ENCODE measurements at places on chromosomes 1 and 21. TPM values are rescaled to one million over a fixed set of nuclear protein-coding genes. Genes with fewer than 3 reads are reported as not detected.

DNA sequence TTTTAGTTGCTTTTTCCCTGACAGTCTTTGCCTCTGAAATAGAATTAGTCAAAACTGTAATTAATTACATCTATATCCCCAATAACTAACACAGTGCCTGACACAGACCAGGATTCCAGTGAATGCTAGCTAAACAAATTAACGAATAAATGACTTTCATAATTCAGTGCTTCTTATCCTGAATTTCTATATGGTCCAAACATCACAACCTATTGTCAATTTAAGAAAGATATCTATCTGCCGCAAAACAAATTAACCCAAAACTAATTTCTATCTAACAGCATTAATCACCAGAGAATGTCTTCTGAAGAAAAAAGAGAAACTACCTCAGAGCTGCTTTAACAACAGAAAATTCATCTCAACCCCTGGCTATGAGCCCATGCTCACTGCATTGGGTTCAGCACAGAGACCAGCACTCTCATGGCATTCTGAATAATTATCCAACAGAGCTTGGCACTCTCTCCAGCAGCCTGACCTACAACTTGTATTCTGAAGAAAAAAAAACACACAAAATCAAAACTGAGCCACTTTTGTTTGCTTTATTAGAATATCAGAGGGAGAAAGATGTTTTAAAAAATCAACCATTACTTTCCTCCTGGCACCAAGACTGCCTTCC, 547.3 kb upstream of the BEND5 start:
- no peak overlapping the region for H3K4me3 ChIP-seq
- no peak for DNase-seq
- H3K27me3 ChIP-seq = no peaks in the 10 kb centered on the region
- no peaks in the 10 kb centered on the region for H3K36me3 ChIP-seq
- H3K4me1 ChIP-seq = no peaks in the 10 kb centered on the region
- H3K27ac ChIP-seq = no peak overlapping the region

DNA sequence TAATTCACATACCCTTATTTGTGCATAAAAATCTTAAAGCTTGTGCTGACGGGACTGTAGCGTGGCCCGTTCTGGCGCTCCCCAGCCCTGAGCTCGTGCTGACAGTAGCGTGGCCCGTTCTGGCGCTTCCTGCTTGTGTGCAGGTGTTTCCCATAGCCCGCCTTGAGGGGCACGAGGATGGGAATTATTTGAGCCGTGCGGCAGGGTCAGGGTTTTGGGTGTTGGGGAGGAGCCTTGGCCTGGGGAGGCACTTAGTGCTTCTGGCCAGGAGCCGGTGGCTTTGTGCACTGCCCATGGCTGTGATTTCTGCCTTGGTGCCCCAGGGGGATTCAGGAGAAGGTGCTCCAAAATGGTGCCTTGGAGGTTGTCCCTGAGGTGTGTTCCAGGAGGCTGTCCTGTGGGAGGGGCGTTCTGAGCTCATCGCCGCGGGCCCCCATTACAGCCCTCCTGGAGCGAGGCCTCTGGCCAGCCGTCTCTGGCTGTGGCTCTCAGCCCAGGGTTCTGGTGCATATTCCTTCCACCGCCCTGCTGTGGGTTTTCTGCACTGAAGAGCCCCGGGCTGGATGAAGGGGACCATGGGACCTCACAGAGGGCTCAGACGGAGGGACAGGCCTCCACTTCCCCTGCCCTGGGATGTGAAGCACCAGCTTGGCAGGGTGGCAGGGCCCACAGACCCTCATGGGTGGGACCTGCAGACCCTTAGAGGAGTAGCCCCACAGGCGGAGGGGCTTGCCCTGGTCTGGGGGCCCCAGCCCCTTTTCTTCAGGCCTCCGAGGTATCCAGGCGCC, 6.6 kb downstream of the SLX9 start:
- peaks cover 4% of the 10 kb centered on the region for H3K36me3 ChIP-seq
- no peak overlapping the region for H3K27ac ChIP-seq
- no peaks in the 10 kb centered on the region for H3K27me3 ChIP-seq
- H3K4me1 ChIP-seq = peaks cover 18% of the 10 kb centered on the region
- no peak for DNase-seq

GRCh38 chr21:16768096-16768495, 744.7 kb upstream of the CXADR start:
- no peaks in the 10 kb centered on the region for H3K27me3 ChIP-seq
- no peak overlapping the region for H3K4me3 ChIP-seq
- H3K36me3 ChIP-seq = no peaks in the 10 kb centered on the region
- no peaks in the 10 kb centered on the region for H3K4me1 ChIP-seq
- DNase-seq = no peak

DNA sequence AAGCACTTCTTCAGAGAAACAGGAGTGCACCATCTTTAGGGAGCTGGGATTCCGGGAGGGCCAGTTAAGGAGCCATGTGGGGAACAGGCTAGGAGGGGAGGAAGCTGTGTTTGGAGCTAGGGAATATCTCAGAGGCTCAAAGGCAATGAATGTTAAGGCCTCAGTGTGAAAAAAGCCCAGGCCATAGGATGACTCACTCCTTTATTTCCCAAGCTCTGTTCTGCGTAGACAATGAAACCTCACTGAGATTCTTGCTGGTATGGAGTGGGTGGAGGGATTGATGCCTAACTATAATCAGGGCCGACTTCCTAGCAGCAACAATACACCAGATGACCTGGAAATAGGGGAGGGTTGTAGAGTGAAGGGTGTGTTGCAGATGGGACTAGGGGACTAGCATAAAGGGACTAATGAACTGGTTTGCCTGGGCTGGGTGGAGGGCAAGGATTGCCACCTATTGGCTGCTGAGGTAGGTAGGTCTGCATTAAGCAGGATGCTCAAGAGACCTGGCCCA, 2.1 kb downstream of the GNAT2 start:
- no peak for DNase-seq
- H3K4me3 ChIP-seq = peak overlapping the region; percentile 33
- no peaks in the 10 kb centered on the region for H3K27me3 ChIP-seq
- H3K36me3 ChIP-seq = peaks cover 4% of the 10 kb centered on the region
- peak overlapping the region; percentile 96 for H3K27ac ChIP-seq
- H3K4me1 ChIP-seq = peaks cover 47% of the 10 kb centered on the region

DNA sequence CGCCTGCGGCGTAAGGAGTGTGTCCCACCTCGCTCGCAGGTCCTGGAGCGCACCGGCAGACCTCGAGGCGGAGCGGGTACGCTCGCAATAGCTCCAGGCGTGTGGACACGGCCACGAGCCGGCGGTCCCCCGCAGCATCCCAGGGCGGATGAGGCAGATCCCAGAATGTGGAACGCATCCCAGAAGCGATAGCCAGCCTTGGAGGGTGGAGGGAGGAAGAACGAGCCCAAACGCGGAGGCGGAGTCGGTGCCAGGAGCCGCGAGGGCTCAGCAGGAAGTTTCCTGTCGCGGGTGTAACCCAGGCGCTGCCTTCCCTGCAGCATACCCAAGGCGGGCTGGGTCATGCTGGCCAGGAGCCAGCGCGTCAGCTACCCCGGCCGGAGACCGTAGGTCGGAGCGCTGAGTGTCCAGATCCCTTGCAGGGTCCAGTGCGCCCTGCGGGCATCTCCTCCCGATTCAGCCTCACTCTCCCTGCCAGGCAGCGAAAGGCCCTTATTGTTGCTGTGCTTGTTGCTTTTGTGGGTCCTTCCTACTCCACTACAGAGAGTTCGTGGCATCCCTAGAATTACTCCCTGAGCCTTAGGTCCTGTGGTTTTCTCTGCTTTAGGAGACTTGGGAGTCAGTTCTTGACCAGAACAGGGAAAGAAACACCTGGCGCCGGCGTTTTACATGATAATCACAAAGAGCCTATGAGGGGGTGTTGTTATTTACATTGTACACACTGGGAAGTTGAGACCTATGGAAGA, 27.7 kb downstream of the STYXL2 start:
- peaks cover 44% of the 10 kb centered on the region for H3K27me3 ChIP-seq
- peak overlapping the region; percentile 59 for H3K27ac ChIP-seq
- no peak for DNase-seq
- H3K4me3 ChIP-seq = peak overlapping the region; percentile 86
- peaks cover 6% of the 10 kb centered on the region for H3K4me1 ChIP-seq

- DNase-seq = no peak
- no peaks in the 10 kb centered on the region for H3K27me3 ChIP-seq
- H3K4me1 ChIP-seq = no peaks in the 10 kb centered on the region
- no peaks in the 10 kb centered on the region for H3K36me3 ChIP-seq
- no peak overlapping the region for H3K27ac ChIP-seq
These were observed 121.6 kb downstream of the RGS7 start for GRCh38 chr1:241235256-241235897.

GRCh38 chr1:188499690-188500089, 1670.9 kb downstream of the PLA2G4A start:
- H3K4me1 ChIP-seq = no peaks in the 10 kb centered on the region
- no peaks in the 10 kb centered on the region for H3K36me3 ChIP-seq
- no peaks in the 10 kb centered on the region for H3K27me3 ChIP-seq
- H3K27ac ChIP-seq = no peak overlapping the region
- no peak overlapping the region for H3K4me3 ChIP-seq
- no peak for DNase-seq

GRCh38 chr1:119034359-119034758, 46.2 kb upstream of the TBX15 start:
- H3K4me3 ChIP-seq = no peak overlapping the region
- H3K36me3 ChIP-seq = peaks cover 11% of the 10 kb centered on the region
- no peaks in the 10 kb centered on the region for H3K27me3 ChIP-seq
- DNase-seq = no peak

DNA sequence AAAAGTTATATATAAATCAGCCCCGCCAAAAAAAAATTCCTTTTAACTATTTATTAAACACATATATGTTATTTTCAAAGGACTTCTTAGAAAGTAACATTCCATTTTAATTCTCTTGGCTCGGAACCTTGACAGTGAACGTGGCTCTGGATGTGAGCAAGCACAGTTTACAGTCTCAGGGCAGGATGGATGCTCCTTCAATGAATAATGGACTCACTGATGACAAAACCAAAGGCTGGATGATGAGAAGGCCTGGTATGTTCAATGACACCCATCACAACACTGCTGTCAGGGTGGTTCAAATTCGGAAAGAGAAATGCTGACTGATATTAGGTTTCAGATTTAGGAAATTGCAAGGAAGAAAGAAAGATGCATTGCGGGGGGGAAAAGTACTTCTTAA, 148.8 kb downstream of the SIPA1L2 start:
- H3K4me1 ChIP-seq = no peaks in the 10 kb centered on the region
- no peaks in the 10 kb centered on the region for H3K27me3 ChIP-seq
- H3K27ac ChIP-seq = no peak overlapping the region

ANP32E gene
- 45.4 TPM for total RNA-seq

TACSTD2 gene
- total RNA-seq = 0.23 TPM

RSPH1 gene
- 0.47 TPM for total RNA-seq

NBPF6 gene
- 0.20 TPM for total RNA-seq
